NCI-H524 treated with DMSO at 0.1 percent for 48 hours (cell line): ENCODE measurements at places on chromosomes 6 and 20.

- no peak for DNase-seq
These were observed 626.0 kb downstream of the CDH26 start for GRCh38 chr20:60584221-60584620.

DNA sequence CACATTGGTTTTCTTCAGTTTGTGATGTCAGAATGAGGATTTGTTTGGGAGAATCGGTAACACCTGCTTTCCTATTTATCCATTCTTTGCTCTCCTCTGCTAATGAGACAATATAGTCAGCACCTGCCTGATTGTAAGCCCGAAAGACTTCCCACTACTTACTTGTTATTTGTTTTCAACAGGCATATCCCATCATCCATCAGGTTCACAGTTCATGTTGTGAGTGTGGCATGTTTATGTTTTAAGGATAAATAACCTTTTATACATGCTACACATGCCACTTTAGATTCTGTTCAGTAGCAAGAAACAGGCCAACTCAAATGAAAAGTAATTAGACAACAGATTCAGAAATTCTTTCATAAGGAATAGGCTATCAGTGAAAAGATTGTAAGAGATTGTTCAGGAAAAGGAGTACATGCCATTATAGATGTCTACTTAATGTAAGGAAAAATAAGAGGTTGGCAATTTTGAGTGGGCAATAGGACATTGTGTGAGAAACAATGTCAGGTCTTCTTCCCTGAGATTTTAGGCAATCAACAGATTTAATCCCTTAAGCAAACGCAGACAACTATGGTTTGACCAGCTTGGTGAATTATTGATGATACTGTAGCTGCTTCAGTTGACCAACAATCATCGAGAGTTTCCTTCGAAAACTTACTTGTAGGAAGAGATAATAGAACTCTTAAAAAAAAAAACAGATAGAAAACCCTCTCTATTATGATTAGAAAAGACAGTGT lies 7.9 kb upstream of the GPRC6A start:
- no peak for DNase-seq

DNA sequence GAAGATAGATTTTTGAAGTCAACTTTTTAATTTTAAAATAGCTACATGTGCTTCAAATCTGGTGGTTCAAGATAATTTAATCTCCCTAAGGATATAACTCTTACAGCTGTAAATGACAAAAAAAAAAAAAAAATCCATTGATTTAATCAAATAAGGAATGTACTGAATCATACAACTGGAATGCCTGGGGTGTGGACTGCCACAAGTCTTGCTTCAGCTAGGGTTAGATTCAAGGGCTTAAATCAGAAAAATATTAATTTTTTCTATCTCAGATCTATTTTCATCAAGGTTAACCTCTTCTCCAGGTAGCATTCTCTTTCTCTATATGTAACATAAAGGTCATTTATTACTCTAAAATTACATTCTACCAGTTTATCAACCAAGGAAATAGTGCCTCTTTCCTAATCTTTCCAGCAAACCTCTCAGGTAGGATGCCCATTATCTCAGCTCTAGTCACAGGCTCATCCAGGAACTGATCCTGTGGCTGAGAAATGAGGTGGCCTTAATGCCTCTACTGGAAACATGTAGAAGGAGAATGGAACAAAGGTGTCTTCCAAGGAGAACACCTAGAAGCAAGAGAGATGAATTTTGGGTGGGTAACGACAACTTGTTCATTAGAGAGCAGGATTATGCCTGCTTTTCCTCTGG lies 466.9 kb downstream of the CBLN4 start:
- no peak for DNase-seq

DNA sequence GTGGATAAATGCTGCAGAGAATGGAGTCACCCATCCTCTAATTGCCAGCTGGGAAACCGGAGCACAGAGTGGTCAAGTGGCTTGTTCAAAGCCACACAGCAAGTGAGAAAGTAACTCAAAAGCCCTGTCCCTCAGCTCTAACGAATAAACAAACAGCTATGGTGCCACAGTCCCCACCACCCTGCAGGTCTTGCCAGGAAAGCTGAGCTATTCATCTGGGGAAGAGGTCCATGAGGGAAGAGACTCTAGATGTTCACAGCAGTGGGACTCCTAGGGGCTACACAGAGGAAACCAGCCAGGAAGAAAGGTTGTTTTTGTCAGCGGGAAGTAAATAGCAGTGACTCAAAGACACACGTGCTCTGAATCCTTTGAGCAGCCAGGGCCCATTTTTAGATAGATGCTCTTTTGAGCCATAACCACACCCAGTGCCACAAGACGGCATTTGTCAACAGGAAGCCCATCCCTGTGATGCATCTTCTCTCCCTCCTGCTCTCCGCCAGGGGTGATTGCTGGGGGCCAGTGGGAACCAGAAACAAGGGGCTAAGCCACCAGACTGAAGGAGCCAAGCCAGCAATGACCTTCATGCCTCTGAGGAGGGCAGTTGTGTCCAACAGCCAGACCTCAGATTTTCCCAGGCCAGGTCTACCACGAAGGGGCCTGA lies 32.4 kb upstream of the TCP11 start:
- no peak for DNase-seq

DNA sequence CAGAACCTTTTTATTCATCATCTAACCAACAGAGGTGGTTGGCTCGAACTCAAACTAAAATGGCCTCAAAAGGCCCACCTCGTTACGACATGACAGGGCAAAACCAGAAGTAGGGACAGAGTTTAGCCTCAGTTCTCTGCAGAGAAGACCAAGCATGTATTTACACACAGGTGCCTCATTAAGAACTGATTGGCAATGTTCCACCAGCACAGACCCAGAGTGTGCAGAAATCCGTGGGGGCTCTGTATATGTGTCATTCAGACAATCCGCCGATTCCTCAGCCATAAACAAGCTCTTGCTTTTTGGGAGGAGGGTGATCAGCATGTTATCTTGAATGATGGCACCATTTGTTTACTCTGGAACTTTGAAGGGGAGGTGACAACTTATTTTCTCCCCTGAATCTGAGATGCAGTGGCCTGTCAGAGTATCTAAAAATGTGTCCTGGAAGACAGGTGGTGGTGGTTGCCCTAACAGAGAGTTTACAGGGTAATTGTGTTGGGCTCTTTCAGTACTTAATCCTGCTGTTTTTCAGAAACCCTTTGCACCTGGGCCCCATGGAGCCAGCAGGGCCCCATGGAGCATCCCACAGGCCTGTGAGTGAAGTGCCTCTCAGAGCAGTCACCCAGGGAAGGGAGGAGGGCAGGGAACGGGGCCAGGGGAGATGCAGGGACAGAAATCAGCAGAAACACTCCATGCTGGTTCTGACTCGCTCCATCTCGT lies 29.1 kb upstream of the C20orf203 start:
- peak; percentile 34 for DNase-seq

- DNase-seq: no peak
These were observed 13.3 kb downstream of the GPR6 start for GRCh38 chr6:109991201-109992101.

- DNase-seq: no peak
These were observed 11.1 kb upstream of the NOTCH4 start for GRCh38 chr6:32234934-32235333.

- DNase-seq: no peak
These were observed 41.1 kb upstream of the RFPL4B start for GRCh38 chr6:112305795-112306564.

DNA sequence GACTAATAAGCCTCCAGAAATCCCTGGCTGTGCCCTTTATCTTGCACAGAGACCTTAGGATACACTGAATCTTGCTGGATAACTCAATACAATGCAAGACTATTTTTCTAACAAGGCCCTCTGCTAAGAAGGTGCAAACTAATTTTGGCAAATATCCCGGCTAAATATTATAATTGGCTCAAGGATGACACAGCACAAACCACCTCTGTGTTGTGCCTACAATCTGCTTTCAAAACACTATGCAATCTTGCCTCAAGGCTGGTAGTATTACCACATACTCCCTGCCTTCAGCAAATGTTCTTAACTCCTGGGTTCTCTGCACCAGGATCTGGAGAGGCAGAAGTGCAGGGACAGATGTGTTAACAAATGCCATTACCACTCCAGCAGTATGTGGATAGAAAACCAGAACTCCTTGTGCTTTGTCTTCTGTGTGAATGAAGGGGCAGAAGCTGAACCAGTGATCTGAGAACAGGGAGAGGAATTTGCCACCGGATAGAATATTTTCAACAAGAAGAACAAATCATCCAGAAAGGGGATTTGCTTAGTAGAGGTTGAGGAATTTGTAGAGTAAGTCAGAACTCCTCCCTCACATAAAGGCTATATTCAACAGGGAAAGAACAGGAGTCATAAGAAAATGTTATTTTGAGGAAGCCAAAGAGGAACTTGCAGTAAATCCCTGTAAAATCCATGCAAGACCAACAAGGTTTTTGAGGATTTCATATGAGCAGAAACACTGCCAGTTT lies 74.1 kb upstream of the SLC4A11 start:
- no peak for DNase-seq

DNA sequence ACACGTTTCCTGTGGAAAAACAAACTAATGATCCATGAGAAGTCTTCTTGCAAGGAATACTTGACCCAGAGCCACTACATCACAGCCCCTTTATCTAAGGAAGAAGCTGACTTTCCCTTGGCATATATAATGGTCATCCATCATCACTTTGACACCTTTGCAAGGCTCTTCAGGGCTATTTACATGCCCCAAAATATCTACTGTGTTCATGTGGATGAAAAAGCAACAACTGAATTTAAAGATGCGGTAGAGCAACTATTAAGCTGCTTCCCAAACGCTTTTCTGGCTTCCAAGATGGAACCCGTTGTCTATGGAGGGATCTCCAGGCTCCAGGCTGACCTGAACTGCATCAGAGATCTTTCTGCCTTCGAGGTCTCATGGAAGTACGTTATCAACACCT lies 35.4 kb downstream of the GCNT2 start:
- DNase-seq: no peak

GRCh38 chr20:63617092-63617875 lies 9.6 kb downstream of the GMEB2 start:
- DNase-seq: no peak

DNA sequence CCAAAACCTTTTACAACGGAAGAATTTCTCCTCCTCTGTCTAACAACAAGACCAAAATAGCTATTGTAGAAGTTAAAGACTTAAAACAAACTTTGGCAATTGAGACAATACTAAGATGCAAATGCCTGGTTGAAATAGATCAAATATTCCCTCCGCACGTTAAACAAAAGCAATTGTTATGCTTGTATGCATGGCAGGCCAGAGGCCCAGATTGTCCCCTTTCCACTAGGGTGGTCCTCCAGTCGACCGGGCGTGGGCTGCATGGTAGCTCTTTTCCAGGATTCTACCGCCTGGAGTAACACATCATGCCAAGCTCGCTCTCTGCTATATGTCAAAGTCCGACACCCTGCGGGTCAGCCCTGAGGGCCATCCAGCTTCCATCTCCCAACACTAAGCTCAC lies 234.7 kb downstream of the RNGTT start:
- no peak for DNase-seq

- no peak for DNase-seq
These were observed 148.9 kb downstream of the TMEM200A start for GRCh38 chr6:130514712-130515111.

- no peak for DNase-seq
These were observed 214.7 kb downstream of the TFAP2C start for GRCh38 chr20:56843817-56844216.

DNA sequence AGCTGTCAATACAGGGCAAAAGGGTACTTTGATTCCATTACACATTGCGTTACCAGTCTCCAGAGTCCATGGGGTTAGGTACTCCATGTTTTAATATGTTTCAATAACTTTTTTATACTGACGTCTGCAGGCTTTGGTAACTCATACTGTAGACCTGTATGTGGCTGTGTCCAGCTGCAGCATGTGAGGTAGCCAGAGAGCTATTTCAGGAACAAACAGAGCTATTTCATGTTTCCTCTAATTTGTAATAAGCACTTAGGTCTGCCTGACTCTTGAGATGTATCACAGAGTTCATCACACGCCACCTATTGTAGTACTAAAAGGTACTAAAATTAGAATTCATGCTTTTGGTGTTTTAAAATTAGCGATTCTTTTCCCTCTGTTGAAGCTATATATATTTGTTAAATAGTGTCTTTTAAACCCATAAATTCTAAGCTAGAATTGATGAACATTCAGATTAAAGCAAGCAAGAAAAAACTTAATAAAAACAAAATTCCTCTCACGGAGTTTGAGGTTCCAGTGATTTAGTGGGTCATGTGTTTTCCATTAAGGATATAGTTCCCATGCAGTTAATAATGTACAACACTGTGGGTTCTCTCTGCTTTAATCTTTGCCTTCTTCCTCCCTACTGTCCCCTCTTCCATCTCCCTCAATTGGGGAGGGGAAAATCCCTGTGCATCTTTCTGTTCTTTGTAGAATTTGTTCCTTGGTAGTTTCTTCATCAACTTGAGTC lies 37.0 kb downstream of the FOXO3 start:
- DNase-seq: no peak

GRCh38 chr6:32845384-32845884 lies 1.6 kb upstream of the PSMB8 start:
- no peak for DNase-seq

DNA sequence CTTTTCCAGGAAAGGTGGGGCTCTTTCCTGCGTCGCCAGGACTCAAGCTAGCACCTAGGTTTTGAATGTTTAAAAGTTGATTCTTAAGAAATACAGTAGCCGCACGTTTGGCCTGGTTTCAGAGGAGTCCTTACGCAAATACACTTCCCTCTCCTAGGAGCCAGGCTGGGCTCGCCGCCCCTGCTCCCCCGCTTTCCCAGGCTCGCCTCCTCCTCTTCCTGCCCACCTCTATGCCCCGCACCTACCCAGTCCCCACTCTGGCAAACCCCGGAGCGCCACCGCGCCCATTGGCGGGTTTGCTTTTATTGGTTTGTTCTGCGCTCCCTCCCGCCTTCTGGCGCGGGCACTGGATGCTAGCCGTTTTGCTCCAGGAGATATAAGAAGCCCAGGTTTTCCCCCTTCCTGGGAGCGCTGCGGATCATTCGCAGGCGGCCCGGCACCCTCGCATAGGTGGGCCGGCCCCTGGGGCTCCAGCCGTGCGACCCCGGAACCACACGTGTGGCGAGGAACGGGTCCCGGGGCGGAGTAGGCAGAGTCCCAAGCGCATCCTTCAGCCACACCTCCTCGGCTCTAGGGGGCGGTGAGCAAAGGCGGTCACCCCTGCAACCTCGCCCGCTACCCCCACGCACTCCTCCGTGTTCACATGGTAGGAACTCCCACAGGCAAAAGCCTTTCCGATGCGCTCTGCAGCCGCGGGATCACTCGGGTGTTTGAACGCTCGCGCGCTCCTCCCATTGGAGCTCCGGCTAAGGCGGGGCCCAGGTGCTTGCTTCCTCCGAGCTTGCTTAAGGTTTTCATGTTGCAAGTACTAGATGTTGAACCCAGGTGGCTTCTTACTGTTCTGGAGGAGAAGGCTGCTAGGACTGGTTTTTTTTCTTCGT lies 119.0 kb downstream of the RTN4IP1 start:
- DNase-seq: peak; percentile 36

- no peak for DNase-seq
These were observed 9.3 kb downstream of the ULBP2 start for GRCh38 chr6:149951096-149951495.

DNA sequence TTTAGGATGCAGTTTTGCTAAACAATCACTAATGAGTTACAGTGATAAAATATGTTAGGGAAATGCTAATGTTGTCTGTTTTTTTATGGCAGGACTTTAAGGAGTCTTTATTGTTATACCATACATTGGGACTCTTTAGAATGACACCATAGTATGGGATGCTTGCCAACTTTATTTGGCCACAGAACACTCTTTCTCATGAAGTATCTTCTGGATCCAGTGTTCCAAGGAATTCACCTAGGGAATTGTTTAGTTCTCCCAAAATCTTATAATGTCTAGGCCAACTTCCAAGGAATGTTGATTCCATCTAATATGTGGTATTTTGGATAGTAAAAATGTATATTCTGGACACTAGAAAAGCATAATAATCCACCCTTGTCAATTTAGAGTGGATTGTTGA lies 3.3 kb downstream of the RIN2 start:
- no peak for DNase-seq
